Inflammatory macrophage treated with lipopolysaccharide for 4 hours (primary cell): ENCODE measurements at places on chromosomes 6 and 20.

GRCh38 chr6:57158658-57159057 lies 13.5 kb upstream of the BAG2 start:
- DNase-seq: no peak

- DNase-seq: peak; percentile 54
These were observed 435 bp downstream of the CENPB start for GRCh38 chr20:3786126-3786484.

DNA sequence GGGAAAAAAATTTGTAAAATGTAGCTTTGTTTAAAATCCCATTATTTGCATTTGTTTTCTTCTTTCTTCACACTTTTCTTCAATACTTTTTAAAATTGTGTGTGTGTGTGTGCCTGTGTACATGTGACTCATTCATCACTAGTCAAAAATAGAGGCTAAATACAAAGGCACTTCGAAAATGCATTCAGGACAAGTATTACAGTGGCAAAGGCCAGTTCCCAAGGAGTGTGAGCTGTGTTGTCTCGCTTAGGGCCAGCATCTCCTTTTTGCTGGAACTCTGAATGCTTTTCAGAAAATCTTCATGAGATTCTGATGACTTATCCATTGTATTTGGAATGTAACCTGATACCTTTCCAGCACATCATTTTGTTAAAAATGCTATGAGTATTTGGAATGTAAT lies 288.5 kb upstream of the CNR1 start:
- no peak for DNase-seq

GRCh38 chr6:155004576-155005372 lies 9.7 kb downstream of the TIAM2 start:
- DNase-seq: no peak

- DNase-seq: no peak
These were observed 79.0 kb upstream of the NOX3 start for GRCh38 chr6:155534678-155535077.

GRCh38 chr20:48339190-48339985 lies 488.4 kb downstream of the PREX1 start:
- no peak for DNase-seq
